Colonic mucosa (tissue), 4 donors: ENCODE measurements at places on chromosomes 12 and 14. TPM values are rescaled to one million over a fixed set of nuclear protein-coding genes. Genes with fewer than 3 reads are reported as not detected.

- no peak for DNase-seq
These were observed 130.4 kb downstream of the BRMS1L start for GRCh38 chr14:35956376-35957085.

GRCh38 chr14:66066981-66067776, 419.0 kb upstream of the CCDC196 start:
- no peak for DNase-seq

The ISM2 gene
- total RNA-seq: 1.2 TPM

The CCDC196 gene
- 0.82 TPM for total RNA-seq

- DNase-seq: no peak
These were observed 62.7 kb downstream of the FBXO34 start for GRCh38 chr14:55333711-55334485.

DNA sequence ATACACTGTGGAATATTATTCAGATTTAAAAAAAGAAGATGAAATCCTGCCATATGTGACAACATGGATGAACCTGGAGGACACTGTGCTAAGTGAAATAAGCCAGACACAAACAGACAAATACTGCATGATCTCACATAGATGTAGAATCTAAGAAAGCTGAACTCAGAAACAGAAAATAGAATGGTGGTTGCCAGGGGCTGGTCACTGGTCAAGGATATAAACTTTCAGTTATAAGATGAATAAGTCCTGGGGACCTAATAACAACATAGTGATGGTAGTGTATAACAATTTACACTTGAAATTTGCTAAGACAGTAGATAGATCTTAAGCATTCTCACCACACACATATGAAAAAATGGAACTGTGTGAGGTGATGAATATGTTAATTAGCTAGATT, 161.3 kb upstream of the TMCC3 start:
- no peak for DNase-seq

DNA sequence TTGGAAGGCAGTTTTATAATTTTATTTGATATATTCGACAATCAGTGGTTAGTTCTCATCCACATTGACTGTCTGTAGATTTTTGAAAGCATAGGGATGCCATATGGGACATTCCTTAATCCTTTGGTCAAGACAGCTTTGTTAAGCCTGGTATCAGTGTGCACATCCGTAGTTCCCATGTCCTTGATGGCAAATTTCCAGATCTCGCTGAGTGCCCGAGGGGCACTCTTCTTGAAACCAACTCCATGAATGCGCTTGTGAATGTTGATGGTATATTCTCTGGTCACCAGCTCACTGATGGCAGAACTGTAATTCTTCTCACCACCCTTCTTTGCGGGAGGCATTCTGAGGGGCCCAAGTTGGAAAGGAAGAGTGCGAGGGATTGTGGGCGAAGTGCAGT, 6.1 kb upstream of the DENND5B start:
- DNase-seq: no peak
